ENCODE measurements at places on chromosomes 3 and 15.
A peak's percentile ranks its signal among the peaks of the same experiment; 100 is the strongest.

DNA sequence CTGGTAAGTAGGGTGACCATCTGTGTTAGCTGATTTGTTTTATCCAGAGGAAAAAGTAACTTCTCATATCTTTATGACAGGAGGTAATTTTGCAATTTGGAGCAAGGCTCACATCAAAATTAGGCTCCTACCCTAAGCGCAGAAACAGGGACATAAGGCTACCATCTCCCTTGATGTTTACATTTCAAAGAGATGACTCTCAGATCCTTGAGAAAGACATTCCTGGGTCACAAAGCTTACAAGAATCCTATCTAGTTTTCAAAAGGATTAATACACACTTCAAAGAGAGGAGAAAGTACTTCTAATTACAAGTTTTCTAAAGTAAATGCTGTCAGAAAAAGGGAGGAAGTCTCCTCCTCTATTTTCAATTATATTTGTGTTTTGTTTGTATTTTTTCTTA, 7.0 kb downstream of the ZPLD1 start:
- no peak for DNase-seq

- DNase-seq: no peak
Observed at GRCh38 chr3:99286266-99286845, 352.0 kb upstream of the COL8A1 start.

DNA sequence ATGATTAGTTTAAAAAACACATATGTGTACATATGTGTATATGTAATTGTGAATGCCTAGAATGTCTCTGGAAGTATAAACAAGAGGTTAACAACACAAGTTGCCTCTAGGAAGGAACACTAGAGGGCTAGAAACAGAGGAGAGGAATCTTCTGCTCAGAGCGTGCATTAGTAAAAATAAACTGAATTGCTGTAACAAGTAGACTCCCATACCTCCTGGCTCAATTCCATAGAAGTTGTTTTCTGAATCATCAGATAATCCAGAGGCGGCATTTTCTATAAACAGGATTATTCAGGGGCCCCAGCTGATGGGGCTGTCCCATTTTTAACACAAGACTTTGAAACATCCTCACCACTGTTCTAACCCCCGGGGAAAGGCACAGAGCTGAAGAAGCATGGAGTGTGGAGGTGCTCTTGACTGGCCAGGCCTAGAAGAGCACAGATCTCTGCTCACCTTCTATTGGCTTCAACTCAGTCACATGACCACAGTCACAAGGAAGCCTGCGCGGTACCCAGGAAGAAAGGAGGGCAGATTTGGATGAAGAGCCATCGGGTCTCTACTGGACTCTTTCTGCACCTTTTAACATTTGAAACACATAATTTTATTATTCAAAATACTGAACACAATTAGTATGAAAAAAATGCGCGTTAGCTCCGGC, 145.7 kb downstream of the TLE3 start:
- DNase-seq: no peak

- peak; percentile 53 for DNase-seq
Observed at GRCh38 chr15:78000091-78000926, 77.2 kb downstream of the TBC1D2B start.

- DNase-seq: no peak
Observed at GRCh38 chr3:156605686-156606605, 51.0 kb upstream of the SSR3 start.

GRCh38 chr3:185488465-185488864, 10.4 kb downstream of the TMEM41A start:
- no peak for DNase-seq

GRCh38 chr3:99817047-99817436, 620 bp upstream of the CMSS1 start:
- DNase-seq: no peak

DNA sequence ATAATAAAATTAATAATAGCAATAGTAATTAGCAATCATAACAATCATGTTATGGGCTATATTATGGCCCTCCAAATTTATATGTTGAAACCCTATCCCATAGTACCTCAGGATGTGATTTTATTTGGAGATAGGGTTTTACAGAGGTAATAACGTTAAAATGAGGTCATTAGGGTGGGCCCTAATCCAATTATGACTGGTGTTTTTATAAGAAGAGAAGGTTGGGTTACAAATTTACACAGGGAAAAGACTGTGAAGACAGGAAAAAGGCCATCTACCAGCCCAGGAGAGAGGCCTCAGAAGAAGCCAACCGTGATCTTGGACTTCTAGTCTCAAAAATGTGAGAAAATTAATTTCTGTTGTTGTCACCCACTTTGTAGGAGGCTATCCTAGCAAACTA, 353.1 kb downstream of the CHL1 start:
- no peak for DNase-seq

- DNase-seq: no peak
Observed at GRCh38 chr15:82103468-82103867, 57.6 kb upstream of the MEX3B start.

- DNase-seq: no peak
Observed at GRCh38 chr15:50925281-50925680, 16.8 kb downstream of the AP4E1 start.

GRCh38 chr3:107117922-107118536, 259.2 kb upstream of the CCDC54 start:
- DNase-seq: no peak

DNA sequence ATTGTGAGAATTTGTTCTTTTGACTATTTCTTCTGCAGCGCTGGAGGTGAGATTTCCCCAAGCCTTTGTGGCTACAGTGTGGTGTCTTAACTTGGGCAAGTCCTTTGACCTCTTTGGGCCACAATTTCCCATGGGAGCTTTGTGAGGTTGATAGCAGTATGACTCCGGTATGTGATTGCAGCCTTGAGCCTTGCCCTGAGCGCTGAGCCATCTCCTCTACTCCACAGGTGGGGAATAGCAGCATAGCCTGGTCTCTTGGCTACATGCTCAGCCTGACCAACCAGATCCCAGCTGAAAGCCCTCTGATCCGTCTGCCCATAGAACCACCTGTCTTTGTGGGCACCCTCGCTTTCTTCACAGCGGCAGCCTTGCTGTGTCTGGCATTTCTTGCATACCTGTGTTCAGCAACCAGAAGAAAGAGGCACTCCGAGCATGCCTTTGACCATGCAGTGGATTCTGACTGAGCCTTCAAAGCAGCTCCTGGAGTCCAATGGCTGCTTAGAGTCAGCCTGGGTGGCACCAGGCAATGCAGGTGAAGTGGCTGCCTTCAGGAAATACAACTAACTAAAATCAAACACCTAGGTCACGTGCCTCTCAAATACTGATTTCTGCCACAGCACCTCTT, 30.0 kb upstream of the RPL14 start:
- no peak for DNase-seq

DNA sequence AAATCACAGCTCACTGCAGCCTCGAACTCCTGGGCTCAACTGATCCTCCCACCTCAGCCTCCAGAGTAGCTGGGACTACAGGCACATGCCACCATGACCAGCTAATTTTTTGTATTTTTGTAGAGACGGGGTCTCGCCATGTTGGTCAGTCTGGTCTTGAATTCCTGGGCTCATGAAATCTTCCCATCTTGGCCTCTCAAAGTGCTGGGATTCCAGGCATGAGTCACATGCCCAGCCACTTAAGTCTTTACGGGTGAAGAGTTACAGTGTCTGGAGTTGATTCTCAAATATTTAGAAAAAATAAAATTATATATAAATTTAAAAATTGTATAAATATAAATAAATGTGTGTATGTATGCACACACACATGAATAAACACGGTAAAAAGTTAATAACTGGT, 14.5 kb upstream of the KBTBD12 start:
- no peak for DNase-seq

GRCh38 chr15:81785181-81785580, 260.6 kb downstream of the MEX3B start:
- no peak for DNase-seq

DNA sequence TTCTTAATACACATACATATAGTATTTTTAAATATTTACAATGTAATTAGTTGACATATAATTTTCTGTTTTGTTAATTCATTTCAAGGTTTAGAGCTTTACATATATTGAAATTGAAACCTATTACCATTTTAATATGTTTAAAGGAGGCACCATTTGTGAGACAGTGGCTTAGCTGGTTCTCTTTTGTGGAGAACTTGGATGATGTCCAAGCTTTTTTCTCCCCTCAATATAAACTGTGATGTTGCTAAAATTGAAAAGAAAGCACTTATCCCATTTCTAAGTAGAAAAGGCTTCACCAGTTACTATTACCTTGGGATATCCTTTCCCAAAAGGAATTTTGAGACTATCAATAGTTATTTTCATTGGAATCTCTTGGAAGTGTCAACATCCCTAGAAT, 707.2 kb downstream of the NTRK3 start:
- no peak for DNase-seq

- DNase-seq: no peak
Observed at GRCh38 chr3:190320594-190321362, 1.5 kb downstream of the CLDN1 start.

DNA sequence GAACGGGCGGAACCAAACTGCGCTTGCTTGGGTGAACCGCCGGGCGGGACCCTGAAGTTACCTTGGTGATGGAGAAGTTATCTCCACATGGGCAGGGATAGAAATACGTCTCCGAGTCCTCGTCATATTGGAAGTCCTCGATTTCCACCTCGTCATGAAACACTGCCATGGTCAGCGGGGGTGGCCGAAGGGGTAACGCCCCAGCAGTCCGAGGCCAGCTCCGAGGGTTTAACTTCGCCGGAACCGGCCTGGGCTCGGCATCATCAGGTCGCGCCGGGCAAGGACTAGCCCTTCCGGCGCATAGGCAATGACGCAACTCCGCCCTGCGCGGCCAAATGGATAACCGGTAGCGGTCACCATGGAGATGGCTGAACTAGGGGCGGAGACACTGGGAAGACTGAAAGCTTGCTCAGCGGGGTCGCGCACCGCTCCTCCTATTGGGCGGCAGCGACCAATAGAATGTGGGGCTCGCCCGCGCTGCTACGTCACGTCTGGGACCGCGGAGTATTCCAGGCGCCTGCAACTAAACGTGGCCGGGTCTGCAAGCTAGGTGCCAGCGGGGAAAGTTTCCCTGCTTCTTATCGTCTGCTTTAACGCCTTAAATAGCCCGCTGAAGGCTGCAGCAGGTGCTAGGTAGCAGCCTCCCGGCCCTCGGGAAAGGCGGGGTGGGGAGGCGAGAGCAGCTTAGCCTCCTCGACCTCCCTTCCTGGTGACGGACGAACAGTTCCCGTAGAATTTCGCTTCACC, at the start of the genes DPH3 and OXNAD1:
Gene DPH3 (minus strand): TSS at position 236 of the 747 bp plus-strand sequence. CDS start 67 bp downstream, at position 169.
Gene OXNAD1 (plus strand): TSS at position 505 of the 747 bp plus-strand sequence. CDS start 5,741 bp downstream, outside the sequence.
- DNase-seq: peak; percentile 99

DNA sequence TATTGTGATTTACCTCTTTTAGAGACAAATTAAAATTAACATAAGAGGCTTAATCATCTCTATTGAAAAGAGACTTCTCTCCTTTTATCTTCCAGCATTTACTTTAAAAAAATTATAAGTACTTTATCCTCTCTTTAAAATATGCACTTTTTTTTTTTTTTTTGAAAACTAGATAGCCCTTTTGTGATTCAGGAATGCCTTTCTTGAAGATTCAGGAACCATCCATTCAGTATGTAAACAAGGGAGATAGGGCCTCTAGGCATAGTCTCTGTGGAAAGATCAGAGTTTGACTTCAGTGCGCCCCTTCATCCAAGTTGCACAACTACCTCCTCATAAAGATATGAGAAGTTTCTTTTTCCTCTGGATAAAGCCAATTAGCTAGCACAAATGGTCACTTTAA, 1163.7 kb downstream of the SI start:
- no peak for DNase-seq

- DNase-seq: no peak
Observed at GRCh38 chr3:158105710-158106253, 438 bp downstream of the SHOX2 start.

DNA sequence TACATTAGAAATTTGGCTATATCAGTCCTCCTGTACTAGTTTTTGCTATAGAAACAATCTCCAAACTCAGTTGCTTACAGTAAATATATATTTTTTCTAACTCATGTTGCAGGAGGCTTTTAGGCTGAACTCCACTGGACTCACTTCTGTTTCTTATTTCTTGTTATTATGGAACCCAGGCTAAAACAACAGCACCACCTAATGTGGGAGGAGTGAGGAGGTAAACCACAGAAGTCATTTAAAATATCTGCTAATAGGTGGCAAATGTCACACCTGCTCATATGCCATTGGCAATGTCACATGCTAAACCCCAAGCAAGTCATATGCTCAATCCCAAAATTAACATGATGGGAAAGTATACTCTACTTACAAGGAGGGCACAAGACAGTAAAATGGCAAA, 462.2 kb downstream of the PLOD2 start:
- DNase-seq: no peak

- DNase-seq: no peak
Observed at GRCh38 chr3:149319750-149320149, 13.7 kb downstream of the TM4SF18 start.

- DNase-seq: no peak
Observed at GRCh38 chr15:70487387-70487740, 276.0 kb downstream of the UACA start.

GRCh38 chr3:65779390-65779789, 259.3 kb downstream of the MAGI1 start:
- no peak for DNase-seq

- DNase-seq: no peak
Observed at GRCh38 chr3:101602731-101603130, 28.8 kb downstream of the PCNP start.

DNA sequence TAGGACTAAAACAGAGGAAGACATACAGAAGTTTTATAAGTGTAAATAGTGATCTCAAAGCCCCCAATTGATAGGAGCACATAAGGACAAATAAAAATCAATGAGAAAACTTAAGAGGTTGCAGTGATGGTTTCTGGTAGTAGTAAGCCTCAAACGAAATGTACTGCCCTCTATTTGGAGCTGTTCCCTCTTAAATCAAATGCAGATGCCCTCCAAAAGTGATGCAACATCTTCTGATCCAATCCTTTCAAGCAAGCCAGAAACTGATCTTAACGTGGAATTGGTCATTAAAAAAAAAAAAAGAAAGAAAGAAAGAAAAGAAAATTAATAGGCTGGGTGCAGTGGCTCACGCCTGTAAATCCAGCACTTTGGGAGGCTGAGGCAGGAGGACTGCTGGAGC, 259.3 kb downstream of the ZBTB20 start:
- no peak for DNase-seq

DNA sequence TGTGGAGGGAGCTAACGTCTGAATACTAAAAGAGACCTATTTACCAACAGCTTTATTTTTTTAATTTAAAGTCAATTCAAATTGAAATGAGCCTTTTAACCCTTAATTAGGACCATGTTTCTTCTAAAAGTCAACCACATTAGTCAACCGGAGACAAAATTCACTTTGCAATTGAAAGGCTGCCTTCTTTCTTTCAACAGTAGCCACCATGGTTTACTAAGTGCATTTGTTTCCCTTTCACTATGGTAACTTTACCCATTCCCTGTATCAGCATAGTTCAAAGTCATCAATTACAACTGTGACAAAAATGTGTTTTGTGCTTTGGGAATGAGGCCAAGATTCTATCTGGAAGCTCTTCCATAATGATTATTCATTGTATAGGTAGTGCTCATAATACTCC, 225.4 kb downstream of the EPHA3 start:
- no peak for DNase-seq

- no peak for DNase-seq
Observed at GRCh38 chr3:40968666-40969065, 230.6 kb upstream of the CTNNB1 start.

Data from activated CD8-positive, alpha-beta memory T cell treated with anti-CD3 and anti-CD28 coated beads for 1 hour (primary cell).